ENCODE measurements at places on chromosomes 5 and 9.

DNA sequence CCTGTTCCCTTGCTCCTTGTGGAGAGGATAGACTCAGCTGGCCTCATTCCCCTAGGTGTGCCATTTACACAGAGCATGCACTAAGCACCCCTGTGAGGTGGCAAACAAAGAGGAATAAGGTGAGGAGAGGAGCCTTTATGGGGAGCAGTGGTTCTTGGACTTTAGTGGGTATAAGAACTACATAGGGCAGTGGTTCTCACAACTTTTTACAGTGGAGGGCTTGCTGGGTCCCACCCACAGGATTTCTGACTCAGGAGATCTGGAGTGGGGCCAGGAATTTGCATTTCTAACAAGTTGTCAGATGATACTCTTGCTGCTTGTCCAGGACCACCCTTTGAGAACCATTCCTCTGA lies 42.0 kb downstream of the CSF1R start:
- peak; percentile 77 for DNase-seq

- peak; percentile 62 for DNase-seq
Measured at GRCh38 chr5:126359884-126360283, 63.3 kb upstream of the GRAMD2B start.

DNA sequence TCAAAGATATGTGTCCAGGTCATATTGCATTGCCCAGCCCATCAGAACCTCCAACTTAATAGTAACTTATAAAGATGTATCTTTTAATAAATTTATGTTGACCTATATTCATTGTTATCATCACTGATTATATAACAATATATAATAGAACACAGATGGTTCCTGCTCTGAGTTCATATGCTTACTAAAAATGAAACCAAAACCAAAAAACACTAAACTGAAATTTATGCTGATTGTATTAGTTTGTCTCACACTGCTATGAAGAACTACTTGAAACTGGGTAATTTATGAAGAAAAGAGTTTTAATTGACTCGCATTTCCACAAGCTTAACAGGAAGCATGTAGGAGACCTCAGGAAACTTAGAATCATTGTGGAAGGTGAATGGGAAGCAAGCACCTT lies 462.5 kb upstream of the TYRP1 start:
- no peak for DNase-seq

DNA sequence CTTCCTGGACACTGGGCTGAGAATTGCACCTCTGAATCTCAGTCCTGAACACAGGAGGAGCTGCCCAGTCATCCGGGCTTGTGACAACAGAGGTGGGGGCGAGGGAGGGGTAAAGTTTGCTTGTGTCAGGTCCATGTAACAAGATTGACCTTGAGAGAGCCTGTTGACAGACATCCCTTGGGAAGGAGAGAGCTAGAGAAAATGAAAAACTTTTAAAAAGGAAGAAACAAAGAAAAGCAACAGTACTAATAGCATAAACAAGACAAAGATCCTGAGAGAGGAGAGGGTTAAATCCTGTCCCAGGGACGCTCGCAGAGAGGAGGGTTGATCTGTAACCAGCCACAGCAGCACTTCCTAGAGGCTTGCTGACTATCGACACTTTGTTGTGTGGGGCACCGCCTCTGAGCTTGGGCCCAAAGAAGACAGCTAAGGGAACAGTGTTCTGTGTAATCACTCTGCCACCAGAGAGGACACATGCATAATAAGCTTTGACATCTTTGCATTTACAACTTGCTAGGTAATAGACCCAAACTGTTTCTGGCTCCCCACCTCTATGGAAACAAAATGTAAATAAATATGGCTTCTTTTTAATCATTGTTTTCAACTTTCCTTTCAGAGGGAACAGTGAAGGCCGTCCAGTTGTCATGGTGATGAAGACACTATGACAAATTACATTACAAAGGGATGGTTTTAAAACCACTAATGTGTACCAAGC lies 363.7 kb downstream of the CSNK1G3 start:
- peak; percentile 84 for DNase-seq

GRCh38 chr5:16921211-16921610 lies 14.9 kb downstream of the MYO10 start:
- DNase-seq: no peak

DNA sequence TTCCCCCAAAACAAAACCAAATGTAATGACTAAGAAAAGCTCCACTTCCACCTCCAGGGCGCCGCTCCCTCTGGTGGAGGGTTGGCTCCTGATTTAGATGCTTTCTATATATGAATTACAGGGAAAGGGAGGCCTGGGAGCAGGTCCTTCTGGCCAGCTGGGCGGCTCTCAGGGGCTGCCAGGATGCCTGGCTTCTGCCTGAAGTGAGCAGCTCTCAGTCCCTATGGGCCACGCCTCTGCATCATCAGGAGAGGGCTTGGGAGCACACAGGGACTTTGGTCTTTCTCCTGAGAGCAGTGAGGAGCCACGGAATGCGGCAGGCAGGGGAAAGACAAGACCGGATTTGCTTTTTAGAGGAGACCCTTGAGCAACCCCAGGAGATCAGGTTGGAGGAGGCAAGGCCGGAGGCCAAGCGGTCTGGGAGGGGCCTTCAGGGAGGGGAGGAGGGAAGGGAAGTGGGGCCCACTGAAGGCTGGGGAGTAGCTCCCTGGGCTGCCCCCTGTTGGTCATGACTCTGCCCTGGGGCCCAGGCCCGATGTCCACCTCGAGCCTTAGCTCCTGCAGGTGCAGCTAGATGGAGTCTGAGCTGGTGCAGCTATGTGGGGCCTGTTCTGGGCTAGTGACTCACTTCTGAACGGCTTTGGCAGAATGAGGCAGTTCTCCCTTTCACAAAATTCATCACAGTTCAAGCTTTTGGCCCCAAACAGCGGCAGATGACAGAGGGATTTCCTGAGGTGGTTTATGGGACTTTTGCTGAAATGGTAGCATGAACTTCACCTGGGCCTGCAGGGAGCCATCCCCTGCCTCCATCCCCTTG lies 11.3 kb upstream of the GRHPR start:
- peak; percentile 25 for DNase-seq

GRCh38 chr5:163489055-163489744 lies 16.2 kb upstream of the MAT2B start:
- no peak for DNase-seq

DNA sequence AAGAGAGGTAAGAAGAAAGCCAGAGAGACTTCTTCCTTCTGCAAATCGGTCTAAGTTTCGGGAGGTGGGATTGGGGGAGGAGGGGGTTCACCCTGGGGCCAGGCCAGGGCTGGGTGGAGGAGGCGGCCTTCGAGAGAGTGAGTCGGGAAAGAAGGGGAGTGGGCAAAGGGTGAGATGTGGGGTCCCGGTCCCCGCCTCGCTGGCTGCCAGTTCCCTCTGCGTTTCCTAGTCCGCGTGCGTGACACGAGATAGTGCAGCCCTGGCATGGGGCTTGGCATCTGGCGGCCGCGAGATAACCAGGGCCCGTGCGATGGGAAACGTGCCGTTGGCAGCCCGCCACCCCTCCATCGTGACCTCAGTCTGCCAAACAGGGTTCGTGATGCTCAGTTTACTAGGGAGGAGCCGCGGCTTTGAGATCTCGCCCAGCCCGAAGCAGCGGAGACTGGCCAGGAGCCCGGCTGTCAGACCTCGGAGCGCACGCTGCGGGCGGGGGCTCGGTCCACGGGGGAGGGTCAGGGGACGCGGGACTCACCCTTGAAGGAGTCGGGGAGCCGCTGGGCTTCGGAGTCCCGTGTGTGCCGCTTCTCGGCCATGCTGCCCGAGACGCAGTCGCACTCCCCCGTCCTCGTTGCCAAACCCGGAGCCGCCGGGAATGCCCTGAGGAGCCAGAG lies at the start of gene STOM:
Gene STOM, minus strand, starts transcription at position 656 of the 671 bp plus-strand sequence. Its CDS starts 63 bp downstream, at position 593.
- peak; percentile 94 for DNase-seq

GRCh38 chr5:92424785-92425426 lies 1041.8 kb upstream of the ARRDC3 start:
- no peak for DNase-seq

GRCh38 chr9:34139477-34140146 lies 13.1 kb upstream of the DCAF12 start:
- DNase-seq: peak; percentile 98

- no peak for DNase-seq
Measured at GRCh38 chr5:78103232-78103918, 191.1 kb downstream of the AP3B1 start.

GRCh38 chr5:112691758-112692157 lies 45.9 kb upstream of the APC start:
- DNase-seq: no peak

- DNase-seq: peak; percentile 3
Measured at GRCh38 chr9:101711330-101711941, 27.0 kb downstream of the GRIN3A start.

GRCh38 chr5:16693879-16694278 lies 77.1 kb upstream of the RETREG1 start:
- no peak for DNase-seq

DNA sequence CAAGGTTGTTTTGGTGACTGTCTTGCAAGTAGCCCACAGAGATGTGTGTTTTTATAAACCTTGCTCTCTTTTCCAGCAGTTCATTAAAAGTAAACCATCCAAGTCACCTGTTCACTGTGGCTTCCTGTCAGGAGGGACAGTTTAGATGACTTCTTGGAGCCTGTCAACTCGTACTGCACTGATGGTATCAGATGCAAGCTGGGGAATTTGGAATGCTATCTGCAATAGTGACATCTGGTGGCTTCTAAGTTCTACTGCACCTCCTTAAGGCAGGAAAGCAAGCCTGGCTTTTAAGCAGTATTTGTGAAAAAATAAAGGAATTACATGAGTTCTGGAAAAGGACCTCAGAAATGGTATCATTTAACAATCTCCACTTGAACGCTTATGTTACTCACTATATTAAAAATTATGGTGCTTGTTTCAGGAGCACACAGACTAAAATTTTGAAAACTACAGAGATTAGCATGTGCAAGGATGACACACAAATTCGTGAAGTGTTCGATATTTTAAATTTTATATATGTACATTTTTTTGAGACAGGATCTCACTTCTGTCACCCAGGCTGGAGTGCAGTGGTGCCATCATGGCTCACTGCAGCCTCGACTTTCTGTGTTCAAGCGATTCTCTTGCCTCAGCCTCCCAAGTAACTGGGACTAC lies 164.0 kb downstream of the TTC39B start:
- DNase-seq: peak; percentile 73

- DNase-seq: peak; percentile 67
Measured at GRCh38 chr5:51380603-51381207, 2.5 kb upstream of the ISL1 start.

DNA sequence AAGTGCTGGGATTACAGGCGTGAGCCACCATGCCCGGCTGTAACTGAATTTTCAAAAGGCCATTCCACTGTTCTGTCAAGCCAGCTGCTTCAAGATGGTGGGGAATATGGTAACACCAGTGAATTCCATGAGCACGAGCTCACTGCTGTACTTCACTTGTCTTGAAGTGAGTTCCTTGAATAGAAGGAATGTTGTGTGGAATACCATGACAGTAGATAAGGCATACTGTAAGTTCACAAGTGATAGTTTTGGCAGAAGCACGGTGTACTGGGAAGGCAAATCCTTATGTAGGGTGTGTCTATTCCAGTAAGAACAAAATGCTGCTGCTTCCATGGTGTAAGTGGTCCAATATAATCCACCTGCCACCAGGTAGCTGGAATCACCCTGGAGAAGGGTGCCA lies 6.6 kb upstream of the PRXL2C start:
- DNase-seq: peak; percentile 12

- no peak for DNase-seq
Measured at GRCh38 chr5:151427258-151427657, 20.1 kb upstream of the SLC36A1 start.

- peak; percentile 61 for DNase-seq
Measured at GRCh38 chr5:135243556-135244285, 155.3 kb downstream of the MACROH2A1 start.

DNA sequence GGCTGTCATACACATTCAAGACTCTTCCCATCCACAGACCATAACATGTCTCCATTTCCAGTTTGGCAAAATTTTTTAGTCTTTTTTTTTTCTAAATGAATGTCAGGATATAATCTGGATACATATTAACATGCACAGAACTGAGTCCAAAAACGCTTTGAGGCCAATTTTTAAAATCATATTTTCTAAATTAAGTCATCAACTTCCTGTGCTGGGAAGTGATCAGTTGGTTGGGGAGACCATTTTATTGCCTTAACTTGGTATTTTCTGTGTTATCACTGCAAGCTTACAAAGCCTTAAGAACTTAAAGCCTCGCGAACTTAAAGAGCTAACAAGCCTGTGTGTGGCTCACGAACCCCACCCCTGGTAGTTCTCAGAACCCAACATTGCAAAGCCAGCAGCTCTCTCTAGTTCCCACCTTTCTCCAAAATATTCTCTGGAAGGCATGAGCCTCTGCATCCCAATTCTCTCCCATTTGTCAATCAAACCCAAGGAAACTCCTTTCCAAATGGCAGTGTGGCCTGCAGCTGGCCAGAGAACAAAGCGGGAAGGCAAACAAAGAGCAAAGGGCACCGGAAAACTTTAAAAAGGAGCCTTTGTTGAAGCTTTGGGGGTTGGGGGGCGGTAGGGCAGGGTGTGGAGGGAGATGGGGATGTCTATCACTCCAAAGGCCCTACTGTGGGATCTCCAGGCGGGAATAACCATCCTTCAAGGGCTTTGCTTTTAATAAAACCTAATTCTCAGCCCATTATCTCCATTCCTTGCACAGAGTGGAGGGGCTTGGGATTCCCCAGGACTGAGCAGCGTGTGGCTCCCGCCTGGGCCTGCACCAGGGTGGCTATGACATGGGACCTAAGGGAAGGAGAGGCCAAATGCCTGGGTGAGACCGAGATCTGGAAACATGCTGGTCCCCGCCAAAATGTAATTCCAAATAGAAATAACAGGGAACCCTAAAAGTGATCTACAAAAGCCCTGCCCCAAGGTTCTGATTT lies 65.0 kb downstream of the ROR2 start:
- DNase-seq: peak; percentile 81
